NCI-H345 (cell line): ENCODE measurements at places on chromosomes 6 and 20.
A peak's percentile ranks its signal among the peaks of the same experiment; 100 is the strongest.

DNA sequence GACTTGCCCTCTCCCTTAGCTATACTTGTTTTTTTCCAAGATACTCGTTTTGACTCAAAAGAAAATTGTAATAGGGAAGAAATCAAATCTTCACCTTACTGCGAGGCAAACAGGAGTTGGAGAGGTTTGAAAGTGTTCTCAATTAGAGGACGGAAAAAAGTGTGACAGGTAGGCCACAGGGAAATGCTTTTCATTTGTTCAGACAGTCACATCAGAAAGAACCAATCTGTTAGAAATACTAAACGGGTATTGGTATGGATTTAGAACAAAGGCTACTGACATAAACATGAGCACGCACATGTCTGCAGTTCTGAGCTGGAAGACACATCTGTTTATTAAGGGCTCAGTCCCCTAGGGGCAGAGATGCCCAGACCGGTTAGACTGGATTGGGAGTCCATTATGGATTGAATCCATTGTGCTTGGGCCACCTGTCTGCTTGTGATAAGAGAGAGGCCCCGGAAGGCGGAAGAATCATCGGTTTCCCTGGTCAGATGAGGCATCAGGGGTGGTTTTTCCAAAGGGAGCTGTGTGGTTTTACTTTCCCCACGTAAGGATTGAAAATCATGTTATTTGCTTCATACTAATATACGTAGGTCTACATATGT lies 220.9 kb upstream of the MYLIP start:
- DNase-seq = peak; percentile 81

DNA sequence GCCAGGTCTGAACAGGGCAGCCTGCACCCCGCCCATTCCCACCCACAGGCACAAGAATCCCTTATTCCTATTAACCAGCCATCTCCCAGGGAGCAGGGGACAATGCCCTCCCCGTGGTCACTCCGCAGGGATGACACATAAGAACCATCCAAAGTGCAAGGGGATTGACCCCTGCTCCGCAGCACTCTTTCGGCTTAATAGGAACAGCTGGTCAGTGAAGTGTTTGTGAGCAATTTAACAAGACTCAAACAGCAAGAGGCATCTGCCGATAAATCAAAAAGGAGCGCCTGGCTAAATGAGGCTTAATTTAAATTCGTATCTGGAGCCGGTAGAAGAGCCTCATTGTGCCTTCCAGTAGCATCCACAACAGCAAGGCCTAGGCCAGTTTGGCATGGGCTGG lies 389.4 kb downstream of the RNGTT start:
- no peak for DNase-seq

DNA sequence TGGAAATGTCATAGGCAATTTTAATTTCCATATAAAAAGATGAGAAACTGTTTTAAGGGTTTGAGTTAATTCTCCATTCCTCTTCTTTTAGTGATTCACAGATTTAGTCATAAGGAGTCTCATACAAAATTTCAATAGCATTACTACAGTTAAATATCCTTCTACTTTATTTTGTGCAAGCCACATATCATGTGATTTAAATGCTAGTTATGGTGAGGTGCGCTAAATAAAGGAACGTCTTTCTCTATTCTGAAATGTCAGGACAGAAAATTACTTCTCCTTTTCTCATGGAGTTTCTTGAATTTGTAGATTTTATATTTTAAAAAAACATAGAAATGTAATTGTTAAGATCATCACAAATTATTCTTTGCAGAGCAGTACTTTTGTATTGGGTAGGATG lies 50.0 kb upstream of the SUPT3H start:
- no peak for DNase-seq

- DNase-seq = peak; percentile 73
These were observed 89.6 kb upstream of the NHSL1 start for GRCh38 chr6:138588805-138589434.

GRCh38 chr6:98946879-98947410 lies 801 bp downstream of the FBXL4 start:
- DNase-seq = peak; percentile 63

DNA sequence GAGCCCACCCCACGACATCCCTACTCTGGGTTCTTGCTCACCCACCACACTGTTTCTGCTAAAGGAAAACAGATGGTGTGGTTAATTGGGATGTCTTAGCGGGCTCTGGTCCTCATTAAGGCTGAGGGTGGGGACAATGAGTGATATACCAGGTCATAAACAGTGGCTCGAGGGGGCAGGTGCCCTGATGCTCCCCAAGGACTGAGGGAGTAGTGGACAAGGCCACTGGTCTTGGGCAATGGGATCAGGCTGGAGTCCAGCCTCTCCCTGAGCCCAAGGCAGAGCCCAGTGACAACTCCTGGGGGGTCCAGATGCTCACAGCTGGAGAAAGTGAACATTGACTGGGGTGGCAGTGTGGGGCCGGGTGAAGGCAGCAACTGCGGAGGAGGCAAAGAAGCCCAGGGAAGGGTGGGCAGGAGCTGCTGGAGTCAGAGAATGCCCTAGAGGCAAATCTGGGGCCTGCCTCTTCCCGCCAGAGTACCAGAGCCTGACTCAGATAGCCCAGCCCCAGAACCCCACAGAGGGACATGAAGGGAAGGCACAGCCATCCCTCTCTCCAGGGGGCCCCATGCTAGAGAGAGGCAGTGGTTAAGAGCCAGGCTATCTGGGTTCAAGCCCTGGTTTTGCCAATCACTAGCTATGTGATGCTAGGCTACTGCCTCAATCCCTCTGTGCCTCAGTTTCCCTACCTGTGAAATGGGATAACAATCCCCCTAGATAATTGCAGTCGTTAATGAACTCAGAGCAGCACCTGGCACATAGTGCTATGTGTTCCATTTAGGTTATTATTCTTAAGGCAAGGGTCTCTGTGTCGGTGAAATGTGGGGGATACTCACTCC lies 72.3 kb downstream of the MRPL14 start:
- no peak for DNase-seq

GRCh38 chr6:89977808-89978748 lies 83.8 kb downstream of the GJA10 start:
- peak; percentile 79 for DNase-seq

GRCh38 chr20:51661609-51662178 lies 106.5 kb downstream of the ATP9A start:
- no peak for DNase-seq
